ENCODE measurements at places on chromosomes 13 and 19.

- DNase-seq, result peak; percentile 78
Observed at GRCh38 chr19:54390942-54391577, 24.2 kb upstream of the TTYH1 start.

DNA sequence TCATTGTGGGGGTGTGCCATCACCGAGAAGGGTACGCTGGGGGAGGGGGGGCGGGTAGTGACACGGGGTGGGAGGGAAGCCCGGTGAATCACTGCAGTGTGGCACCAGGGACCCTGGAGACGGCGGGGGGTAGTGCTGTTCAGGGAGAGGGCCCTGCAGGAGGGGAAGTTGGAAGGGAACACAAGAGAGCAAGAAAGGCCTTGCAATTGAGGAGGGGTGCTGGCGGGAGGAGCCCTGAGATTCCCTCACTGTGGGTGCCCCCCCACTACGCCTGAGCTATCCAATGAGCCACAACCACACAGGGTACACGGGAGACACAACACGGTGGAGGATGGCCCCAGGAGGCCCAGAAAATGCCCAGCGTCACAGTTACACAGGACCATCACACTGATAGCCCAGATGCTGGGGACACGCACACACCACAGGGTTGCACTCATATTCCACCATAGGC, 516 bp upstream of the ATP1A3 start:
- DNase-seq, result no peak

DNA sequence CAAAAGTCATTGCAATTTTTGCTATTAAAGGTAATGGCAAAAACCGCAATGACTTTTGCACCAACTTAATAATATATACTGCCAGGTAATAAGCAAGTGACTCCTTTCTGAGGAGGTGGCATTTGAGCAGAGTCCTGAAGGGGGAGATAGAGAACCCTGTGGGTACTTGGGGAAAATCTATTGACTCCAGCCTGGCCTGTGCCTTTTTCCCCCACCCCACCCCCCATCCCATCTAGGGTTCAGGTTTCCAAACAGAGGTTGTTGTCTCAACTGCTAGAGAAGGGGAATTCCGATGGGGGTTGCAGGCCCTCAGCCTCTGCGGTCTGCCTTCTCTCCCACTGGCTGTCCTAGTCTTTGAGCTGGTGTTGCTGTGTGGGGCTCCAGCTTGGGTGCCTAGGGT, 11.5 kb downstream of the S1PR2 start:
- no peak for DNase-seq

- no peak for DNase-seq
Observed at GRCh38 chr13:24741016-24741662, 22.8 kb upstream of the RNF17 start.

DNA sequence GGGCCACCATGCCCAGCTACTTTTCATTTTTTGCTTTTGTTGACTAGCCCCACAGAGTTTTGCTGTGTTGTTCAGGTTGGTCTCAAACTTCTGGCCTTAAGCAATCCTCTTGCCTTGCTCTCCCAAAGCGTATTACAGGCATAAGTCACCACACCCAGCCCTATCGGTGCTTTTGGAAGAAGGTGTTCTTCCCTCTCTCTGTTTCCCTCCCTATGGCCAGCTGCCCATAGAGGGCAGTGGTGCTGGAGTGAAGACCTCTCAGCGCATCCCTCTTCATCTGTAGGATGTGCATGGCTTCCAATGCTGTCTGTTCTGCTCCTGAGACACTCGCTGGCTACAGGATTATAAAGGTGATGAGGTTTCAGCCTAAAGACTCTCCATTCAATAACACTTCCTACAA, 1.3 kb upstream of the CD22 start:
- no peak for DNase-seq
